ENCODE measurements at places on chromosomes 4 and X.

- no peak for DNase-seq
Measured at GRCh38 chr4:138522366-138522765, 280.2 kb upstream of the SLC7A11 start.

GRCh38 chr4:44319129-44319528 lies 129.5 kb downstream of the KCTD8 start:
- DNase-seq: no peak

- peak; percentile 9 for DNase-seq
Measured at GRCh38 chrX:18426004-18426320, 554 bp downstream of the CDKL5 start.

DNA sequence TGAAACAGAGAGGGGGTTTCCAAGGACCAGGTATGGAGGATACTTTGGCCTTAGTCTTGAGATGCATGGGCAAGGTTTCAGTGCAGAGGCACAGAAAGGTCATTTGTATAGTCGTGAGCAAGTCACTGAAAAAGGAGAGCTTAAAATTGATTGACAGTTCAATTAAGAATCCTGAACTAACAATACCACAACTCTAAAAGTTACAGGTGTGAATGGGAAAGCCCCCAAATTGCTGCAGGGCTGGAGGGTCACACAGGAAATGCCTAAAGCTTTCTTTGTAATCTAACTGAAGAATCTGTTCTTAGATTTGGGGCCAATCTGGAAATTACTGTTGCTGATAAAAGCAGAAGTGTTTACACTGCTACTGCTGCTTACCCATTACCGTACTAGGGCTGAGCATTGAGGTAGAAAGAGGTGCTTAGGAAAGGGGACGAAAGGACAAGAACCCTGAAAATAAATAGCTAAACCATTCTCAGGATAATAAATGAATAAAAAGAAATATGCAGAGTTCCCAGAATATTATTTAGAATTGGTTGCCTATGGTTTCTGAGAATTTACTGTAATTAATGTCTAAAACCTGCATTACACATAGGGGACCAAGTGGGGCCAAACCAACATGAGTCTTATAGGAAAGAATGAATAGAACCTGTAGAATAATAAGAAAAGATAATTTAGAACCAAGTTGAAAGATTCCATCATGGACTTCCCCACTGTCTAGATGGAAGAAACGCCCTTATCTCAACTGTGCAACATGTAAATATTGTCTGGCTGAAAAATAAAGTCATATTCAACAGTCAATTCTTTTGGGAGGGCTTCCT lies 91.9 kb upstream of the PPP1R2C start:
- no peak for DNase-seq

DNA sequence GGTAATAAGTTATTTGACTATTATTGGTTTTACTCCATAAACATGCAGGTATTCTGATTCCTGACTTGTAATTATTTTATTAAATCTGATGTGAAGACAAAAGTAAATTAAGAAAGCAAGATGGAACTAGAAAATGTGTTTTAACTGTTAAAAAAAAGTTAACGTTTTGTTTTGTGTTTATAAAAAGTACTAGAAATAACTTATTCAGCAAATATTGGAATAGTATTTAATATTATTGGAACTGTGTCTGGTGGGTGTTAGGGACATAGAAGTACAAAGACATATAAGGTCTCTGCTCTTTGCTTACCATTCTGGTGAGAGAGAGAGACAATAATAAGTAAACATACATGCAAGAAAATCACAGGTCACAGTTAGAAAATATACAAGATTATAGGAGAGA lies 15.7 kb downstream of the TIFA start:
- DNase-seq: no peak

DNA sequence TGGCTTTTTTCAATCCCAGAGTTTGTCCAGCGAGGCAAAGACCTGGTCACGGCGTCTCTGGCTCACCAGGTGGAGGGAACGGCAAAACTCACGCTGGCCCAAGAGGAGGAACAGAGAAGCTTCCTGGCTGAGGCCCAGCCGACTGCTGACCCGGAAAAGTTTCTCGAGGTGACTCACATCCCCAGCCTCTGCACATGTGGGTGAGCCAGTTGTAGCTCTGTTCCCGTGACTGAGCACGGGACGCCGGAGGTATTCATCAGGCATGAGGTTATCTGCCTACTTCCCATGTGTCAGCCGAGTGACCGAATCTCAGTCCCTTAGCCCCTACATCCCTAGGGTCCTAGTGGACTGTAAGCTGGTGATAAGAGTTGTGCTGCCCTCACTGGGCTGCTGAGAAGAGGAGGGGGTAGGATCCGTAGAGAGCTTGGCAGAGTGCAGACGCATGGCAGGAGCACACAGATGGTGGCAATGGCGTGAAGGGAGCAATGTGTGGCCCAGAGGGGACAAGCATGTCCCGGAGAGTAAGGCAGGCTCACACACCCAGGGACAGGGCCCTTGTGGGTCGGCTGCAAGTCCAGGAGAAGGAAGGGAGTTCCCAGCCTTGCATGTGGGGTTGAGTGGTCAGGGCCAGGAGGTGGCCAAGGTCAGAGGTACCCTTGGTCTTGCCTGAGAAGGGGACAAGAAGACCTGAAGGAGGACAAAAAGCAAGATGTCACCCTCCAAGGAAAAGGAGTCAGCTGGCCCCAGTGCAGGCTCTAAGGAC lies 42.9 kb downstream of the EVC start:
- DNase-seq: no peak

GRCh38 chrX:29870608-29871007 lies 344.8 kb upstream of the MAGEB2 start:
- DNase-seq: no peak

DNA sequence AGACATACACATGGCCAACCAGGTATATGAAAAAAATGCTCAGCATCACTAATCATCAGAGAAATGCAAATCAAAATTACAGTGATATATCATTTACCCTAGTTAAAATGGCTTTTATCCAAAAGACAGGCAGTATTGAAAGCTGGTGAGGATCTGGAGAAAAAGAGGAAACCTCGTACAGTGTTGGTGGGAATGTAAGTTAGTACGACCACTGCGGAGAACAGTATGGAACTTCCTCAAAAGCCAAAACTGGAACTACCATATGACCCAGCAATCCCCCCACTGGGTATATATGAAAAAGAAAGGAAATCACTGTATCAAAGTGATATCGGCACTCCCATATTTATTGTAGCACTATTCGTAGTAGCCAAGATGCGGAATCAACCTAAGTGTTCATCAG lies 23.4 kb downstream of the ABHD18 start:
- no peak for DNase-seq

- no peak for DNase-seq
Measured at GRCh38 chrX:64204701-64205440, 637 bp downstream of the AMER1 start.

DNA sequence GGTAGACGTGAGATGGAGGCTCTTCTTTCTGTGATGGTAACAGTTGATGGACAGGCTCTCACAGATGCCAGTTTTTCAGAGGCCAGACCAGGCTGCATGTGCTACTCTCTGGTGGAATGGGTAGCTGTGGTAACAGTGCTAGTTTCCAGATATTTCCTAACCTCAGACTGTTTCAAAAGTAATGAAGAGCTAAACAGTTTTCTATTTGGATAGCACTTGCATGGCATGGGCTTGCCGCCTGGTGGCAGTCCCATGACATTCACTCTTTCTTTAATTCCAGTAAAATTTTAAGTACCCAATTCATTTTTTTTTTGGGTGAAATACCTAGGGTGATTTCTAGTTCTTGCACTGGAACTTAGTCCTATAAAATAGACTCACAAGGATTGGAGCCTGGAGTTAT lies 220.2 kb upstream of the MAD2L1 start:
- DNase-seq: no peak

GRCh38 chr4:23504083-23504482 lies 385.8 kb downstream of the PPARGC1A start:
- no peak for DNase-seq

GRCh38 chr4:142292231-142292630 lies 553.9 kb downstream of the INPP4B start:
- DNase-seq: no peak

DNA sequence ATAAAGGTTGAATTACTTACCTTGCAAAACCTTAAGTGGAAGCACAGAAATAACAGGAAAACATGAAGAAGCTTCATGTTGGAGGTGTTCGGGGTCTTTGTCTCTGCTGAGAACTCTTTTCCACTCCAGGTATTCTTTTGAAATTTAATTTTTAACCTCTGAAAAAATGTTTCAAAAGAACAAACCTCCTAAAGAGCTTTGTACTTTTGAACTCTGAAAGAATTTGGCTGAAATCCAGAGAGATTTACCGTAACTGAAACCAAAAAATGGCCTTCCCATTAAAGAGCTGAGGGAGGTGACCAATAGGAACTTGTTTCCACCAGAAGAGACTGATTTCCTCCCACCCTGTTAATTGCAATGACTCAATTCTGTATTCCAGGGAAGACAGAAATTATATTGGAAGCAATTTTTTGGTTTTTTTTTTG lies at the start of gene CFI:
Gene CFI (minus strand): TSS at position 105 of the 425 bp plus-strand sequence. CDS start 28 bp downstream, at position 77.
- no peak for DNase-seq

- DNase-seq: no peak
Measured at GRCh38 chr4:6750286-6751221, 32.0 kb upstream of the KIAA0232 start.

DNA sequence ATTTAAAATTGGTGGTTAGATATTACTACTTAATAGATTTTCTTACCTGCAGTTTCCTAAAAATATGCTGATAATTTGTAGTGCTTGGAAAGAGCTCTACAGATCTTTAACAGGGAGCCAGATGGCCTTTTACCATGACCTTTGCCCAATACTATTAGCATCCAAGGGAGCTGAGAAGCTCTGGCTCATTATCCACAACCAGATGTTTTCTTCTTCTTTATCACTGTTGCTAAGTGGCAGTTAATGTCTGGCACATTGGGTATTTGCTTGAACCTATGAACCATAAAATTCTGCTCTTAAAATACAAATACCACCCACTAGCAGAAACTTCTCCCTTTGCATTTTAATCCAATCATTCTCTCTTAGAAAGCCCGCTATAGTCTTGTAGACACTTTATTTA lies 1480.3 kb downstream of the C4orf33 start:
- no peak for DNase-seq

- no peak for DNase-seq
Measured at GRCh38 chr4:101037249-101037648, 310.1 kb downstream of the PPP3CA start.

All from C1 segment of cervical spinal cord (tissue), 14 donors.